HCT116 (cell line): ENCODE measurements at places on chromosomes 2 and 18.

GRCh38 chr2:47488870-47489584, 86.1 kb downstream of the MSH2 start:
- peak; percentile 32 for DNase-seq

- no peak for DNase-seq
Observed at GRCh38 chr2:148971547-148971946, 67.0 kb upstream of the LYPD6B start.

DNA sequence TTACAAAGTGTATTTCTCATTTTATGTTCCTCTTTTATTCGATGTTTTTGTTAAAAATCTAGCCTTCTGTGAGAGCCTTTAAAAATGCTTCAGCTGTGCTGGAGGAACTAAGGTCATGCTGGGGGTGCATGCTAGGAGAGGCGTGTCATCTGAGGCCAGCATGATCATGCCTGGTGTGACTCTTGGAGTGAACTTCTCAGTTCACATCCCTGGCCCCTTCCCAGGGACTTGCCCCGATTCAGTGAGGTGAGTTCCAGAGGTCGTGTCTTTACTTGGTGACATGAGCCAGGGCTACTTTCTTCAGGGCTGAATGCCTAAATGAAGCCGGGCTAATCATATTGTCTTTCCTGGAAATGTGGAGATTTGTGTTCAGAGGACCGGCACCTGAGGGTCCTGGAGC, 264.9 kb downstream of the MREG start:
- no peak for DNase-seq

- DNase-seq = no peak
Observed at GRCh38 chr2:36960005-36960675, 6.2 kb downstream of the STRN start.

- no peak for DNase-seq
Observed at GRCh38 chr2:144439993-144440392, 79.9 kb downstream of the ZEB2 start.

DNA sequence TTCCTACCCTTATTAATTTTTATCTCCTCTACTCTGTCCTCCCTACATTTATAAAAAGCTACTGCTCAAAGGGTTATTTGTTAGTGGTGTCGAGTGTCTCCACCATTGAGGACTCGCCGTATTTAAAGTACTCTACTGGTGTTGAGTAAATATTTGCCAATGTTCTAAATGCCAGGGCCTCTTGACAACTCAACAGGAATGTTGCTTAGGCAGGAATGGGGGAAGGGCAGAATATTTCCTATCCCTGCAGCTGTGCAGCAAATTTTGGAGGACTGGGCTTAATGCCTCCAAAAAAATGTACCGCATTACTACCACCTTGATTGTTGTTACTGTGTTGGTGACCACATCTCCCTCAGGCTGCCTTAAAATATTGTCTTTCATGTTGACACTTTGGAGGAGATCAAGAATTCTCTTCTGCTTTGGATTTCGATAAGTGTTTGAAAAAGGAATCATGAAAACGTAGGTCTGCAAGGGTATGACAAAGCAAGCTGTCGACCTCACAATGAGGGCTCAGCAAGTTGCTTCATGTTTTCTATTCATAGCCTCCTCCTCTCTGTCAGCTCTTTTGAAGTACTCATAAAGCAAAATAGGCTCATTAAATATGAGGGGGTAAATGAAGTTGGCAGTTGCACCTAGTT, 84.3 kb downstream of the EFEMP1 start:
- DNase-seq = no peak

- no peak for DNase-seq
Observed at GRCh38 chr2:60438131-60438530, 115.3 kb downstream of the BCL11A start.

- no peak for DNase-seq
Observed at GRCh38 chr18:48878471-48878870, 72.3 kb downstream of the SMAD7 start.

- no peak for DNase-seq
Observed at GRCh38 chr18:11494107-11494506, 115.3 kb upstream of the SLC35G4 start.

DNA sequence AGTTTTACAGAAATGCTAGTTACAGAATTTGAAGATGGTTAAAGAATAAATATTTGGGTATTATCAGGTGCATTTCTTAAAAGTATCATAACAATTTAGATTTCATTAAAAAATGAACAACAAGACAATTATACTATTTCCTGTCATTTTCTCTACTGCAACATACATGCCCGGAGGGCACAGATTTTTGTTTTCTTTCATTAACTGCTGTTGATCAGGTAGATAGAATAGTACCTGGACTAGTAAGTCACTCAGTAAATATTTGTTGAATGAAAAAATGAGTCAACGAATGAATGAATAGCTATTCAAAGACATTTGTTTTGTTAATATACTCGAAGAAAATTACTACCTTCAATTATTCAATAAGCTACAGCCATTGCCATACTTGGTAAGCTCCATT, 531.2 kb upstream of the VRK2 start:
- no peak for DNase-seq

- peak; percentile 76 for DNase-seq
Observed at GRCh38 chr2:63698786-63699548, 110.2 kb downstream of the MDH1 start.

- no peak for DNase-seq
Observed at GRCh38 chr2:8402222-8402621, 279.6 kb upstream of the ID2 start.

GRCh38 chr2:68098291-68098797, 35.5 kb upstream of the C1D start:
- DNase-seq = no peak

GRCh38 chr2:234374736-234375135, 122.1 kb downstream of the ARL4C start:
- DNase-seq = no peak

DNA sequence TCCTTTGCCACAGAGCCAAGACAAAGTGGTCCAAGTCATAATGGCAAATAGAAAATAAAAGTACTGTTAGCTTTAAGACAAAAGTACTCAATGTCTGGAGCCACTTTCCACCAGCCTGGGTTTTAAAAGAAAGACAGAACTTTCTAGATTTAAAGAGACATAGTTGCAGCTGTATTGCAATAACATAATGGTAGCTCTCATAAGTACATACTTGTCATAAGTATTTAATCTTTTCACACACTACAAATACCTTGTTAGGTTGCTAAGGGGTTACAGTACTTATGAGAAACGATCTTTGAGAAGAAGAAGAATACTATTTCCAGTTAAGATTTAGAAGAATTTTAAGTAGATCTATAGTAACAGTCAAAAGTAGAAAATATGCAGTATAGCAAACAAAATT, 28.9 kb upstream of the AQP4 start:
- no peak for DNase-seq

GRCh38 chr2:175282886-175283285, 101.4 kb upstream of the ATP5MC3 start:
- DNase-seq = no peak

- no peak for DNase-seq
Observed at GRCh38 chr18:54607213-54608027, 16.4 kb downstream of the DYNAP start.
